ENCODE measurements at places on chromosomes 6 and 20.

DNA sequence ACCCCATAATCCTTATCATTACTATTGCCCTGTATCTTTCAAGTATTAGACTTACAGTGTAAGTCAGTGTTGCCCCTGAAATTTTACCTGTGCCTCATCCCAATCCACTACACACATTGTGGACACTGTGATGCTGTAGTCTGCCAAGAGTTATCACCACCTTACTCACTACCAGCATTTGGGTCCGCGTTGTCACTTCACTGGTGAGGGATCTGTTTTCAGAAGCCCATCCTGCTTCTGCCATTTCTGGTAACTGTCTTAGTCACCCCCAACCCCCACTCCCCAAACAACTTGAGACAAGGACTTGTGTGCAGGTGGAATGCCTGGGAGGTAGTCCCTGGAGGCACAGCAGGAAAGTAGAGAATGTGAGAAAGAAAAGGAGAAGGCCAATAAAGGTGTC lies 6.0 kb upstream of the RAB44 start:
- DNase-seq, result no peak

DNA sequence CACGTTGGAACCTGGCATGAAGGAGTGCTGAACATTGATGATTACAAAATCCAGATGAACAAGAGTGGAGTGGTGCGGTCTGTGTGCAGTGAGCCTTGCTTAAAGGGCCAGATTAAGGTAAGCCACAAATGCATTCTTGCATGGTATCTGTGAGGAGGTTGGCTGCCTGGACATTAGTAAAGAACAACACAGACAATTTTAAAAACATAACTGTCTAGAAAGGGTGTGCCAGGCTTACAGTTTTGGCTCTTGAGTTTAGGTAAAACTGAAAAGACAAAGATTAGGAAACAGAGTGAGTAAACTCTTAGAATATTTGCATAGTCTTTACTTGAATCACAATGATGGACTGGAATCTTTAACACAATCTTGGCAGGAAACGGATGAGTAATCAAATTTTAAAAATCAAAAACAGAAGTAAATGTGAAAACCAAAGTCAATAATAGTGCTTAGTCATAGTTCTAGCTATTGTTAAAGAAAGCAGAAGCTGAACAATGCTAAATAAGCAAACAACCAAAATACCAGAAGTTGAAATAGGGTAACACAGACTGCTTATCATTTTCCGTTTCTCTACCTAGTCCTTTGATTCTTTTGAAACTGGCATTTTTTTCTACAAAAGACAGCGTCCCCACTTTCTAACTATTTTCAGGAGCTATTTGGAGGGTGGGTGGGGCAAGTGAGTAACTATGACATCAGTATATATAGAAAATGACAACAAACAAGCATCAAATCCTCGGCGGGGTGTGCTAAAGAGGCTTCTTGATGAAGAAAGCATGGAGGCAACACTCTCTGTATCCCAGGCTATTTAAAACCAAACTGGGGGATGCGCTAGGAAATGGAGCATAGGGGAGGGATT lies 185.8 kb upstream of the RAB32 start:
- no peak for DNase-seq

GRCh38 chr20:11791316-11791715 lies 126.4 kb upstream of the BTBD3 start:
- no peak for DNase-seq

DNA sequence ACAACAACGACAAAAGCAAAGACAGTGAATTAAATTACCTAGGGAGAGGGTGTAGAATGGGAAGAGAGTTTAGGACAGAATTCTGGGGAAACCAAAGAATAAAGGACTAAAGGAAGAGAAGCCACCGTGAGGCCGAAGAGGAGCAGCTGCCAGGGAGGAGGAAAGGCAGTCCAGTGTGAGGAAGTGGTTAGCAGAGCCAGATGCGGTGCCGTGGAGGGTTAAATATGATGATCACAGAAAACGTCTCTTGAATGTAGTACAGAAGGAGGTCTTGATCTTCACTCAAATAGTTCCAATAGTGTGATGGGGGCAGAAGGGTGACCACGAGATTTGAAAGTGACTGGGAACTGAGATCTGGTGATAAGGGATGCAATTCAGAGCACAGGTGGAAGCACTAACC lies 67.7 kb downstream of the TMEM244 start:
- no peak for DNase-seq

DNA sequence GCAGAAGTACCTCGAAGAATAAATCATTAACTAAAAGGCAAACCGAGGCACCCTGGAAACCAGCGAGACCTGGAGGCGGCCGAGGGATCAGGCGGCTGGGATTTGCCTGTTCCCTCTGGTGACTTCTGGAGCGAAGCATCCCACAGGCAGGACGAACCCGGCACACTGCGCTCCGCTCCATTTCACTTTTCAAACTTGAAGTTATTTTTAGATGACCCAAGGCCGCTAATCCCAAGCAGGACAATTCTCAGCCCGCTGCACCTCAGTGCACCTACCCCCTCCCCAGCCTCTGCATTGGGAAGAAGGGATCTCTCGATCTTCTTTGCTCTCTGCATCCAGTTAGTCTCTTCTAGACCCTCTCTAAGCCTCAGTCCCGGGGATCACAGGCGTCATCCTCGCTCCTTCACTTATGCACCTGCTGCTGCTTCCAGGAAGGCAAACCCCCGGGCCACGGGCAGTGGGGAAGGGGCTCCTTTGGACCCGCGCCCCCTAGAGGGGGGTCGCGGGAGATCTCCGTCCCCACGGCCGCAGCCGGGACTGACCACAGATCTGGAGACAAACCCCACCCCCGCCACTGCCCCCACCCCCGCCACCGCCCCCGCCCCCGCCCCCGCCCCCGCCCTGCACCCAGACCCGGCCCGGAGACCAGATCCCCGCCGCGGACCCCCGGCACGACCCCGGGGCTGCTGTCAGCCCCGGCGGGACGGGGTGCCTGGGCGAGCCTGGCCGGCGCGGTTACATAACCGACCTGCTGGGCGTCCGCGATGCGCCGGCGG lies 636 bp downstream of the RCAN2 start:
- no peak for DNase-seq

- no peak for DNase-seq
Observed at GRCh38 chr6:36793913-36794712, 45.1 kb downstream of the CPNE5 start.

- no peak for DNase-seq
Observed at GRCh38 chr6:6688283-6688682, 99.8 kb downstream of the LY86 start.

DNA sequence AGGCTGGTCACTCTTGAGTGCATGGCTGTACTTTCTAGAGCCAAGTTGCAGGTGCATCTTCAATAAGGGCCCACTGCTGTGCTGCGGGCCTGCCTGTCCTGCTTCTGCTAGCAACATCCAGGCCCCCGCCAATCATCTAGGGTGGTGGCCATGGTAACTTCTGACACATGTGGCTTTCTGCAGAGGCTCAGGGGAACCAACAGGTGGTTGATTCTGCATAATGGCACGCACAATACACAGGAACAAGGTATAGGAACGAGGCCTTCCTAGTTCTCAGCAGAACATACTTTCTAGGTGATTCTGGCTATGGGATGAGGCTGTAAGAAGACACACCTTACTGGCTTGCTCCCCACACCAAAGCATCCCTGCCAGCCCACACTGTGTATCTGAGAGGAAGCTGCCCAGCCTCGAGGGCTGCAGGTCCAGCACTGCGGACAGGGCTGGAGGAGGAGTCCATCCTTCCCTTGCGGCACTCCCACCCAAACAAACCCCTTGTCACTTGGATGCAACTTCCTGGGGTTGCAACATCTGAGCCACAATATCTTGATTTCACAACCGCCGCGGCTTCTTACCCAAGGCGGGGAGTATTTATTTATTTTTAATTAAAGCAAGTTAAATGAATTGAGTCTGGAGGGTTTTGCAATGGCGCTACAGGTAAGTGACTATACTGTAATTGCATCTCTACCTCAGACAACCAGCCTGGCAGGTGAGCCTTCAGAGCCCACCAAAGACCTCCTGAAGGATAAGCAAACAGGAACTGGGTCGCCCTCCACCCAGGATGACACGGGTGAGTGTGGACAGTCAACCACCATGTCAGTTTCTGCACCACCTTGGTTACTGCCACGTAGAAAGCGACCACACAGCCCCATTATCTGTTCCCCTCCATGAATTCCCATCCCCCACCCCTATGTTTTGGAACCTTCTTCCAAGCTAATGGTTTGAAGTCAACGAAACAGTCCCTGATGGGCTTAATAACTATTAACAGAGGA lies 49.6 kb downstream of the SULF2 start:
- DNase-seq, result no peak

- DNase-seq, result no peak
Observed at GRCh38 chr6:16624636-16625290, 136.5 kb downstream of the ATXN1 start.

- no peak for DNase-seq
Observed at GRCh38 chr20:18087054-18087453, 29.3 kb upstream of the OVOL2 start.

DNA sequence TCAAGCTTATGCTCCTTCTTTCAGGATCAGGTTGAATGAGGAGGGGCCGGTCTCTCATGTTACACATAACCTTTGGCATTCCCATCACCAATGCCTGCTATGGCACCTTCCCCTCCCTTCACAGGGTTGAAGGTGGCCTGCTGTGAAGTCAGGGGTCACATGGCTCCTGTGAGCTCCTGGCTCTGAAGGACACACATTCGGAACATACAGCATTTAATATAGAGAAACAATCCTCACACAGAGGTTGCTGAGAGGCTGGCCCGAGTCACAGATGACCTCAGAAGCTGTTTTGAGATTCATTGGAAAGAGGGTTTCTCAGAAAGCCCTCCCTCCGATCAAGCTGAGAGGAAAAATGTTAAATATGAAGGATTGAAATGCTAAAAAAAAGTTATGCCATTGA lies 82.1 kb downstream of the PSMG4 start:
- DNase-seq, result no peak

DNA sequence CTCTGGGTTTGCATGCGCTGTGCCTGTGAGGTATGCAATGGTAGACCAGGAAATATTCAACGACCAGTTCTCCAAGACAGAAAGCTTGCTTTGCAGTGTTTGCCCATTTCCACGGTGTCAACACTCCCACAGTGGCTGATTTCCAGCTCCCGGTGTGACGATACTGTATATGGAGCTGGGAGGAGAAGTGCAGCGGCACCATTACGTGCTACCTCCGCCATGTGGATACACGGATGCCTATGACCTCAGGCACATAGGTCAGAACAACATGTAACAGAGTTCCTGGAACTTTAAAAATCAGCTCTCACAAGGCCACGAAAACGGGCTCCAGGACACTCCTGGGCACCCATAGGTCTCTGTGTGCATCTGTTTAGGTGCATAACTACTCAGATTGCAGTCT lies 51.1 kb downstream of the NFATC2 start:
- DNase-seq, result no peak

DNA sequence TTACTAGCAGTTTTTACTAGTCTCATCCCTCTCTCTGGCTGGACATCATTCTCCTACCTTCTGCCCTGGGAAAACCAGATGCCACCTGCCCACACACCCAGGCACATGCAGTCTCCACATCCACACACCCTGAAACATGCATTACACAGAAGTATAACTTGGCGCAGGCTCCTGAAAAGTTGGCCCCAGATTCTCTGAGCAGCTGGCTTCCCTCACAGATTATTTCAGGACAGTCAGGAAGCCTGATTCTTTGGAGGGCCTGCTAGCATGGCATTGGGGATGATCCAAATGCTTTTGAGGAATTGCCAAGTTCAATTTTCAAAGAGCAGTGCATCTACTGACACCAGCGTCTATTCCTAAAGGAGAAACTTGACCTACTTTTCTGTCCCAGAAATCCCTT lies 27.8 kb upstream of the KIF16B start:
- DNase-seq, result no peak

DNA sequence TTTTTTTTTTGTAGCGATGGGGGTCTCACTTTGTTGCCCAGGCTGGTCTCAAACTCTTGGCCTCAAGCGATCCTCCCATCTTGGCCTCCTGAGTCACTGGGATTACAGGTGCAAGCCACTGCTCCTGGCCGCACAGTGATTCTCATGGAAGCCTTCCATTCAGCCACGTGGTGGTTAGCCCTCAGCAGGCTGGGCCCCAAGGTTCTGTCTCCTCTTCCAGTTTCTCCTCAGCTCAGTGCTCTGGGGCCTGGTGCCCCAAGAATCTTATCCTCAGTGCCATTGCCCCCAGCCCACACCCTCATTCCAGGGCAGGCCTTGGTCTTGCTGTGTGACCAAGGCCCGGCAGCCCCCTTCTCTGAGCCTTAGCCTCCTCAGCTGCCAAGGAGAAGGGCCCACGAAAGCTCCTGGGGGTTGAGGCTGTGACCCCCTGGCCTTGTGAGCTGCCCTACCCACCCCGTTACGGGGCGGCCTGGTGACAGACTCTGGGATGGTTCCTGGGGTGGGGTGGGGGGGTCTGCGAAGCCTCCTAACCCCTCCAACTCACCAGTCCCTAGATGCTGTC lies 16.4 kb downstream of the SRC start:
- no peak for DNase-seq

GRCh38 chr20:57959018-57959417 lies 249.2 kb upstream of the PMEPA1 start:
- DNase-seq, result no peak

- DNase-seq, result no peak
Observed at GRCh38 chr6:117463762-117464665, 18.5 kb upstream of the DCBLD1 start.

DNA sequence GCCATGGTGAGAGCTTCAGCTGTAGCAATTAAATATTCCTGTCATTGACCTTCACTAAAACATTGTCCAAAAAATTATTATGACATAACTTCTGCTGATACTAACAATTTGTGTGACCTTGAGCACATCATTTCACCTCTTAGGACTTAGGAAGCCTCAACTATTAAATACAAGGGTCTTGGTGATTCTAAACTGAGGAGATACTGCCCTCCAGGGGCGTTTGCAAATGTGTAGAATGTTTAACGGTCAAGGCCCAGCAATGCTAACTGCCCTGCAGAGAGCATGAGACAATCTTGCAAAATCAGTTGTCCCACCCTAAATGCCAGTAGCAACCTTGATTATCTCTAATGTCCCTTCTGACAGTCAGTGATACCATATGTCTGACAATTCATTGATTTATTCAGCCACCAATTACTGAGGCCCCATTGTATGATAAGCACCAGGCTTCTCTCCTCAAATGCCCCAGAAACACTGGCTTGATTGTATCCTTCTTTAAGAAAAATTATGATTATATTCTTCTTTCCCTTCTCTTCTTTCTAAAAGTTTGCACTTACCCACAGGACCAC lies 284.1 kb upstream of the PLN start:
- no peak for DNase-seq

- DNase-seq, result no peak
Observed at GRCh38 chr6:163354761-163355425, 59.6 kb upstream of the QKI start.

Data from stimulated activated effector memory CD8-positive, alpha-beta T cell treated with anti-CD3 and anti-CD28 coated beads, Interleukin-12 subunit alpha, Interleukin-12 subunit beta, amount 100 ng/mL, for 72 hours (primary cell).